ENCODE measurements at places on chromosomes 6 and 20.

- no peak for DNase-seq
Measured at GRCh38 chr6:124958759-124959354, 3.4 kb upstream of the RNF217 start.

GRCh38 chr20:48126227-48126740, 341.0 kb upstream of the SULF2 start:
- DNase-seq = no peak

- no peak for DNase-seq
Measured at GRCh38 chr6:96876886-96877545, 20.7 kb downstream of the NDUFAF4 start.

GRCh38 chr6:112352607-112353006, 5.5 kb downstream of the RFPL4B start:
- DNase-seq = no peak

DNA sequence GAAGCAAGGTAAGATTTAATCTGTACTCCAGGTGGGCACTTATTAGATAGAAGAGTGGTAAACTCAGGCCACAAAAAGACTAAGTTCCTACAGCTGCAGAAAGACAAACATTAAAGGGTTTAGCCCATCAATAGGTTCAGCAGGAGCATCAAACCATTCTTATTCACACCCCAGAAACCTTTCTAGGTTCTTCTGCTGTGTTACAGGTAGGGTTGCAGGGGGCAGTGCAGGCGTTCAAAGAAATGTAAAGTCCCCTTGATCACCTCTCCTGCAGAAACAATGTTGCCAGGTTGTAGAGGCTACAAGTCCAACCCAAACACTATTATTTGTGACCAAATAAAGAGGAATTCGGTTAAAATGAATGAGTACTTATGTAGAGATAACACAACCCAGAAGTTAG, 31.8 kb downstream of the PHACTR1 start:
- no peak for DNase-seq

DNA sequence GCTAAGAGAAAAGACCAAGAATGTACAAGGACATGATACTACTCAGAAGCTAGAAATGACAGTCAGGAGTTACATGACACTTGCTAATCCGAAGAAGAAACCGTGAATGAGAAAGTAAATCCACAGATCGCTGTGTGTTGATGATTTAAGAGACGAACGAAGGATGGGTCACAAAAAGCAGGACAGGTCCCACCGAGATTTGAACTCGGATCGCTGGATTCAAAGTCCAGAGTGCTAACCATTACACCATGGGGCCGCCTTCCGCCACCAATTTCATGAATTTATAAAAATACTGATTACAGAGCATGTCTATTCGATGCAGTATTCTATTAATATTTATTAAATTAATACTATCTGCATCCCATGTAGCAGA, 54.0 kb upstream of the BTN3A2 start:
- no peak for DNase-seq

DNA sequence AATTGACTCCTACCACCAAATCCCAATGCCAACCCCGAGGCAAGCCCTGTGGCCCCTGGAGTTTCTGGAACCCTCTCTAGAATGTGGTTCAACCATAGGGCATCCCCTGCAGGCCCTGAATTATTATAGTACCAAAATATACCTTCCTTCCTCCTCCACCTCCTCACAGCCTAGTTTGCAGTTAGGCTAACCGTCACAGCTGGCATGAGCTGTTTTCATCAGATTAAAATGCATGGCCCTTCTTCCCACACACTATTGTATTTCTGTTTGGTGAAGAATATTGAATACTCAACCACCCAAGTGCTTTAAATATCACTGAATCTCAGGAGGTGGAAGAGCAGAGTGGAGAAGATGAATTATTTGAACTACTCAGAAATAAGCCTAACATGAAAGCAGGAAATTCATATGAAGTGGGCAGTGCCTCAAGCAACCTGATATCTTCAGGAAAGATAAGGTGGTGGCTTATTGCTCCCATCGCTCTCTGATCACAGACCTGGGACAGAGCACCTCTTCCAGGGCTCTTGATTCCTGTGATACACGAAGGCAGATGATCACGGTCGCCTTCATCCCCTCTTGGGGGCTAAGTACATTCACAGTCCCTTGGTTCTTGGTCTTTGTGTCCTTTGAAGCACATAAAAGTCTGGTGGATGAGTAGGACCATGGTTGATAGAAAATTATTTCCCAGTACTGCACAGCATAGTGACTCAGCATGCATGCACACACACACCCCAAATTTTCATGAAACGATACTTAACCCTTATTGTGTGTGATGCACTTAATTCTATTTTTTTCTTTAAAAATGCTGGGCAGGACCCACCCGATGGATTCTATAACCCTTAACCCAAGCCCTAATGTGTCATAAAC, 90.9 kb downstream of the PSMG4 start:
- no peak for DNase-seq

DNA sequence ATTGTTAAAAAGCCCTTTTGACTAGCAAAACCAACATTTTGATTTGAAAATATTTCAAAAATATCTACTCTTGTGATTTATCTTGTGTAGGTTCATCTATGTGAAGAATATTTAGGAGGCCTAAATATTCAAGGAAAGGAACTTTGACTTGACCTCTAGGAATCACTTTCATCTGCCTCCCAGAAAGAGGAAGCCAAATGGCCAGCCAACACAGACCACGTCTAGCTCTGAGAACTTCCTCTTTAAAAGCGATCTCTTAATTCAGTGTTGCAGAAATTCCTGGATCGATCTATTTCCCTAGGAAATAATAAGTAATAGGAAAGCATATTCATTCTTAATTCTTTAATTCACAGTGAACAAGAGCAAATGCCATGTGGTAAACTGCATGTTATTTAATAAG, 9.6 kb upstream of the MOXD1 start:
- DNase-seq = no peak

DNA sequence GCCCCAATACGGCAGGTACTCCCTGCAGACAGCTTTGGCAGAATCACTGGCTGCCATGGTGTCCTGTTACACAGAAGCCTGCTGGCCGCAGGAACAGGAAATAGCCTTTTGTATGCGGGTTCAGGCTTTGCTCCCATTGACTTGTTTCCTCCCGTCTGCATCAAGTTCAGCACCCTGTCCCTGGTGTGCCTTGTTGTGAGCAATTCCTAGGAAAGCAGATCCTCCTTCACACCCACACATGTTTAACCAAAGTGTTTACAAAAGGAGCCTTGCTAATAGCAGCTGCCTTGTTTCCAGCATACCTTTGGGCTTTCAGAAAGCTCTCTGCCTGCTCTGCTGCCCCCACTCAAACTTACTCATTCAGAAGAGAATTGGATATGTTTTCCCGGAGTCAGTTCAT, 127.2 kb upstream of the SUPT3H start:
- peak; percentile 97 for DNase-seq
